Astrocyte of the hippocampus (primary cell): ENCODE measurements at places on chromosomes 2 and 18.

GRCh38 chr2:1736997-1737480 is 7.3 kb downstream of the PXDN start:
- DNase-seq = peak; percentile 67

- DNase-seq = no peak
Measured at GRCh38 chr2:162385536-162385935, 41.6 kb downstream of the GCA start.

DNA sequence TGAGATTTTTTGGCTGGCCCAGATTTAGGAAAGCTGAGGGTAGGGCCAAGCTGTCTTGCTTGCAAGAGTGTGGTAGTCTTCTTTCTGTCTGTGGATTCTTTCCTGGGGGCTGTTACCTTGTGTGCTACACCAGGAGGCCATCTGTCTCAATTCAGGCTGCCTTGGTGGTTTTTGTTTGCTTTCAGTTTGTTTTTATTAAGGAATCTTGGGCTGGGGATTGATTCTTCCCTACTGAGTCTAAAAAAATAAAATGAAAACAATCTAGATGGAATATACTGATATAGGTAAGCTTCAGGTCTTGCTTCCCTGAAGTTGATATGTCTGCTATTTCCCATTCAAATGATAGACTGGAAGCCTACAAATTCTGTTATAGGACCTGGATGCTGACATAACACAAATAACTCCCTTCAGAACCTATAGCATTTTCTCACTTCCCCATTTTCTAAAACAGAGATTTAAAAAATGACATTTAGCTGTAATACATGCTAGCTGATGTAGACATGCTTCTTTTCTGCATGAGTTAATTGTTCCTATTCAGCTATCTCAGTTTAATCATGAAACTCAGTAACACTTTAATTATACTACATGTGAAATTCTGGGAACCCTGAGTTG is 5.3 kb downstream of the LHCGR start:
- no peak for DNase-seq

GRCh38 chr2:234334151-234334550 is 162.7 kb downstream of the ARL4C start:
- DNase-seq = peak; percentile 70

- no peak for DNase-seq
Measured at GRCh38 chr18:37309059-37309458, 256.5 kb downstream of the CELF4 start.

DNA sequence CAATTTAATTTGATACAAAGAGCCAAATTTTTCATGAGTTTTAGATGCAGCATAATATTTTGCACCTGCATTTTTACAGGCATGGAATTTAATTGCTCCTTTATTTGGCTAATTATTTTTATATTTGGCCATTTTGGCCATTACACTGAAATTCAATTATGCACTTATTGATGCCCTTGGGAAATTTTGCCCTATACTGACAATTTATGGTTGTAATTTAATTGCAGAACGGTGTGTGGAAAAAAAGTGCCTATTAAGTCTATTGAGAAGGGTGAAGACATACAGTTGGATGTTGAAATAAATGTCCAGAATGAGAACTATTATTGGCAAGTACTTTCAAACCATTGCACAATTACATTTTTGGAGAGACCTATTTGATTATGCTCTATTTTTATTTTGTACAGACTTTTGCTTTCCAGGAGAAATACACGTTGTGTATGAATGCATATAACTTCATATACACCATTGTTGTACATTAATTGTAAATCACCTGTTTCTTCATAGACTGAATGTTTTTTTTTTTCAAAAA is 1319.3 kb upstream of the CDH2 start:
- DNase-seq = no peak
